ENCODE measurements at places on chromosomes 4 and X.

GRCh38 chr4:99323756-99324155, 2.6 kb upstream of the ADH1B start:
- DNase-seq = no peak

DNA sequence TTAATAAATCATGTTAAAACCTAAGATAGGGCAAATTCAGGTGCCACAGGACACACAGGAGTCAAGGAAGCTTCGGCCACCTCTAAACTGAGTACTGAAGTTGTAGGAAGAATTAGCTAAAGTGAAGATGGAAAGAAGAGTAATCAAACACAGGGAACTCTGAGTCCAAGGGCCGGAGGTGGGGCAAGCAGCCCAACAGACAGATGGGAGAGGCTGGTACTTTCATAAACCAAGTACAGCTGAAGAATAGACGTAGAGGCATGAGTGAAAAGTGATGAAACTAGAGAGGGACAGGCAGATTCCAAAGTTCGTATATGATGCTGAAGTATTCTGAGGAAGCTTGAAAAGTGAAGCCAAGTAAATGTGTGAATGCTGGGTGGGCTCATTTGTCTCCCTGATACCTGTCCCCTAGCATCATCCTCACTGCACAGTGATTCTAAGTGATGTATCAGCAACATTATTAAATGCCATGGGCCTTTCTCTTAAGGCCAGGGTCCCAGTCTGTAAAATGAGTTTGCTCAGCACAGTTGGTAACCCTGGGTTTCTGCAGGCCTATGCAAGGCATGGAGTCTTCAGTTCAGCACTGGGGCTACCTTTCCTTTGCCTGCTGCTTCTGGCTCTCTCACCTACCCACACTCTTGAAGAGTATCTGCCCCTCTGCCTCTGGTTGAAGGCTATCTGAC, 203.3 kb downstream of the NR3C2 start:
- DNase-seq = no peak

DNA sequence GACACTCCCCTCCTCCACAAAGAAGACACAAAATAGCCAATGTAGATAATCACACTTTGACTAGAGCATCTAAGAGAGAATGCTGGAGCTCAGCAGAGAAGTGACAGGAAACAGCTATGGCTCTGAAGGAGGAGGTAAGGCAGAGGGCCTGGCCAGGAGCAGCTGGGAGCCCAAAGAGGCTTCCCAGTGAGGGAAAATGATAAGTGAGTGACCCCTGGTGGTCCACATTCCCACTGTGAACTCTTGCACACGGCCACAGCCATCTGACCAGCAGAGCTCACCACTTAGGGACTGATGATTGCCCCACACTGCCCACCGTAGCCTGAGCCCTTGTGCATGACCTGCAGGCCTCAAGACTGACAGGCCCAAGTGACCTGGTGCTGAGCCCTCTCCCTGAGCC, 162.7 kb upstream of the GALNTL6 start:
- no peak for DNase-seq

DNA sequence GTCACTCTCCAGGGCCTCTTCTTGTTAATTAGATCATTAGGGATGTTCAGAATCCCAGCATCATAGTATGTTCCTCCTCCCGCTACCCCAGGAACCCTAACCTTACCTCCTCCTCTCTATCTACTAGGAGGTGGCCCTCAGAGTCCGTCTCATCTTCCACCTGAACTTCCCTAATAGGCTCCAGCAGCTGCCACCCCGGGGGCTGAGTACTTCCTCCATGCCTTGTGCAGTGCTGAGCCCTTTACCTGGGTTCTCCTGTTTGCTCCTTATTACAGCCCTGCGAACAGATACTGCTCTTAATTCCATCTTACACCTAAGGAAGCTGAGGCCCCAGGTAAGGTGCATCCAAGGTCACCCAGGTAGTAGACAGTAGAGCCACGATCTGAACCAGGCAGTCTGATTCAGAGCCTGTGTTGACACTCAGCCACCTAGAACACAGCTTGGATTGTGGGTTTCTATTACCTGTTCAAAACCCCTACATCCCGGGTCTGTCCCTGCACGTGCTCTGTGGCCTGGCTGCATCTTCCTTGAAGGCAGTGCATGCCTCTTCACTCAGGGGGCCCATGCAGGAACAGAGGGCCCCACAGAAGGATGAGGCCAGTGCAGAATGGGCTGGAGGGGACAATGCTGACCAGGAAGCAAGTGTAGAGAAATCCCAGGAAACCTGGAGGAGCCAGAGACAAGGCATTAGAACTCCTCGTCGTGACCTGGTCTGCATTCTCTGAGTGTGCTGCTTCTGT, 51.4 kb upstream of the MSANTD1 start:
- DNase-seq = no peak

DNA sequence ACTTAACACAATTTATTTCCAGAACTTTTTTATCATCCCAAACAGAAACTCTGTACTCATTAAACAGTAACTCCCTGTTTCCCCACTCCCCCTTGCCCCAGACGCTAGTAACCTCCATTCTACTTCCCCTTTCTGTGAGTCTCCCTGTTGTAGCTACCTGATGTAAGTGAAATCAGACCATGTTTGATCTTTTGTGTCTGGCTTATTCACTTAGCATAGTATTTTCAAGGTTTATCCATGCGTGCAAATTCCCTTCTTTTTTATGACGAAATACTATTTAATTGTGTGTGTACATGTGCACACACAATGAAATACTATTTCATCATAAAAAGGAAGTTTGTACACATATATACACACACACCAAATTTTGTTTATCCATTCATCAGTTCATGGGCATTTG, 5.2 kb downstream of the PKD2 start:
- no peak for DNase-seq

DNA sequence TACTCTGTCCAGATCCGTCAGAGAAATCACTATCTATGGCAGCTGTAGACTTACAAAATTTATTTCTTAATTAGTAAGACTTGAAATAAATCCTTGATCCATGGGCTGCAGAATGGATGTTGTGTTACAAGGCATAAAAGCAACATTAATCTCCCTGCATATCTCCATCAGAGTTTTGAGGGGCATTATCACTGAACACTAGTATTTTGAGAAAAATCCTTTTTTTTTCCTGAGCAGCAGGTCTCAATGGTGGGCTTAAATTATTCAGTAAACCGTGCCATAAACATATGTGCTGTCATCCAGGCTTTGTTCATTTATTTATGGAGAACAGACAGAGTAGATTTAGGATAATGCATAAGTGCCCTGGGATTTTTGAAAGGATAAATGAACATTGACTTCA, 457.9 kb upstream of the CTSO start:
- no peak for DNase-seq

DNA sequence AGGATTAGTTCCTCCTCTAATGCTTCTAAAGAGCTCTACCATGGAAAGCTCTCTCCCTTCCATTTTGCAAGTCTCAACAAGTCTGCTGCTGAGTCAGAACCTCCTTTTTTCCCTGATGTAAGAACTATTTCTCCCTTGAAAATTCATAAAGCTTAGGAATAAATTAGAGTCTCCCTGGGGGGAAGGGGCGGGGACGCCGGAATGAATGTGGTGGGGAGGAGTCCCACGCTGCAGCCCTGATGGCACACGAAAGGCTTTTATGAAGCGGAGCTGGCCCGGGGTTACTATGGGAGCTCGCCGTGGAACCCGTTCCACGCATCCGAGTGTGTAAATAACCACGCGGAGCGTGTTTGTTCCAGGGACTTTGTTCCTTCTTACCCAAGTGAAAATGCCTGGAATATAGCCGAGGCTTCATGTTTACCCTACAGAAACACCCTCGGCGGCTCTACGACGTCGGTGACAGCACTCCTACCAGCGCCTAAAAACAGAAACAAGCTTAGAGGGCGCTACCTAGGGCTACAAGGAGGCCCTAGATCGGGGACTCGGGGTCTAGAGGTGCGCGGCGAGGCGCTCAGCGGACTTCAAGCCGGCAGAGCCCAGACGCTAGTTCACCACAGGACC, 923 bp upstream of the CPEB2 start:
- DNase-seq = peak; percentile 78

GRCh38 chrX:139930916-139931645, 1.8 kb downstream of the ATP11C start:
- DNase-seq = no peak

- no peak for DNase-seq
Measured at GRCh38 chr4:2837110-2837903, 6.3 kb upstream of the ADD1 start.

GRCh38 chr4:72629540-72629939, 60.5 kb upstream of the ADAMTS3 start:
- DNase-seq = no peak

- no peak for DNase-seq
Measured at GRCh38 chr4:151035911-151036310, 20.8 kb upstream of the LRBA start.

DNA sequence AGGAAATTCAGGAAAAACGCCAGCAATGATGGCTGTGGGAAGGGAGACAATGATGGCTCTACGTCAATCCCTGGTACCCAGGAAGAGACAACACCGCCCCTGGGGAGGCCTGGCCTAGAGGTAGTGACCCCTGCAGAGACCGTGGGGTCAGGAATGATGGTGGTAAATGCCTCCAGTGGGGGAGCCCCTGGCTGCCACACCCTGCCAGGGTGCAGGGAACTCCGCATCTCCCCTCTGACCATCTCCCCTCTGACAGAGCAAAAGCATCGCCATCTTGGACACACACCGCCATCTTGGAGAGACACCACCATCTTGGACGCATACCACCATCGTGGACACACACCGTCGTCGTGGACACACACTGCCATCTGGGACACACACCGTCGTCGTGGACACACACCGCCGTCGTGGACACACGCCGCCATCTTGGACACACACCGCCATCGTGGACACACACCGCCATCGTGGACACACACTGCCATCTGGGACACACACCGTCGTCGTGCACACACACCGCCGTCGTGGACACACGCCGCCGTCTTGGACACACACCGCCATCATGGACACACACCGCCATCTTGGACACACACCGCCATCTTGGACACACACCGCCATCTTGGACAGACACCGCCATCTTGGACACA, 9.9 kb downstream of the ASMTL start:
- DNase-seq = peak; percentile 22

DNA sequence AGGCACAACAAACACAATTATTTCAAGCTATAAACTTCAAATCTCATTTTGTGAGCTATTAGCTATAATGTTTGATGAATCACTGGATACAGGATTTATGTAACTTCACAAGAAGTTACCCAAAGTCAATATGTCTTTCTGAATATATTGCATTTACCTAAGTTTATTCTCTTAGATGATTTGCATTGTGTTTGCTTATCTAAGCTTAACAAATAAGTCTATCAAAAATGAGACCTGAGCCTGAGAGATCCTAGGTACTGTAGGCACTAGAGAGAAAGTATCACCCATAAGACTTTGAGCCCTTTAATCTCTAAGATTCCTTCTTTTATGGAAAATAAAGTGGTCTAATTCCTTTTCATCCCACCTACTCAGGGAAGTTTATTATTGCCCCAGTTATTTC, 178.2 kb downstream of the NAF1 start:
- no peak for DNase-seq

GRCh38 chr4:173527103-173527891, 2.7 kb downstream of the HAND2 start:
- no peak for DNase-seq

DNA sequence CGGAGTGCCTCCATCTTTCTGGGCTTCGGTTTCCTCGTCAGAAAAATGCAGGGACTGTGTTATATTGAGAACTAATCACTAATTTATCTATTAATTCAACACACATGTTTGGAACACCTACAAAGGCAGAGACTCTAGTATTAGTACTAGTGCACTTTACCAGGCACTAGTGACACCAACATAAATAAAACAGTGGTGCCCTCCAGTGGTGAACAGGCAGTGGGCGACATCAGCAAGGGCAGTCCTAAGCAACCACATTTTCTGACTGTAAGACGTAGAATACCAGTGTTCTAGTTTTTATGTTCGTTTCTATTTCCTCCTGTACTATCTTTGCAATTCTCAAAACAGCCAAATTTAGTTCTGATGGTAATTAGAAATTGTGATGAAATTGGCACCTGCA, 69.1 kb upstream of the UCP1 start:
- no peak for DNase-seq

- DNase-seq = no peak
Measured at GRCh38 chrX:110346681-110347080, 12.0 kb upstream of the RTL9 start.

GRCh38 chr4:118762155-118762554, 73.8 kb downstream of the SEC24D start:
- DNase-seq = no peak

GRCh38 chr4:187006189-187006618, 282.5 kb upstream of the FAT1 start:
- DNase-seq = no peak

DNA sequence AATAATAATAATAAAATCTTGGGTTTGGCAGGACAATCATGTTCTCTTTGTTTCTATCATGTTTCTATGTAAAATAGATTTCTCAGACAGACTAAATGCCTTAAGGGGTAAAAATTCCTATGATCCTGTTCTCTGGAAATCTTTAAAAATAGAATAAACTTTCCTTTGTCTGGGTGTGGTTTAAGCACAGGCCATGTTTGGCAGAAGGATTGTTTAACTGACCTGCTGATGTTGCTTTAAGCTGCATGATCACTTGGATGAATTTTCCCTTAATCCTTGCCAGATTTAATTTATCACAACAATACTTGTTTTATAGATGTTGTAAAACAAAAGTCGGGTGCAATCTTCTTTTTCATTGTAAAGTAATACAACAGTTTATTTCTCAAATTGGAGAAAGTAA, 341.7 kb upstream of the FAT1 start:
- DNase-seq = no peak

DNA sequence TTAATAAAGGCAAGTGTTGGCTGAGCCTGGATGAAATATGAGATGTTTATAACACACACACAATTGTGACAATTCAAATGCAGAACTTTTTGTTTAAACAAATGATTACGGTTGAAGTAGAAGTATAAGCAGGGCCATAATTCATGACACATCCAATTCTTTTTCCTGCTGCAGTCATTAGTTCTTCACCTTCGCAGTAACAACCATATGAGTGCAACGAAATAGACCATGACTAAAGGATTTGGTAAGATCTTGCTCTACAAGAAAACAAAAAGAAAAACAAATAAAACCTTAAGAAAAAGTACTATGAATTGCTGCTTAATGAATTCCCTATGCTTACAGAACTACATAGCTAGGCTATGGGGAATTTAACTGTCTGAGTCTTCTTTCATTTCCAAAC, 13.9 kb upstream of the BMPR1B start:
- no peak for DNase-seq

DNA sequence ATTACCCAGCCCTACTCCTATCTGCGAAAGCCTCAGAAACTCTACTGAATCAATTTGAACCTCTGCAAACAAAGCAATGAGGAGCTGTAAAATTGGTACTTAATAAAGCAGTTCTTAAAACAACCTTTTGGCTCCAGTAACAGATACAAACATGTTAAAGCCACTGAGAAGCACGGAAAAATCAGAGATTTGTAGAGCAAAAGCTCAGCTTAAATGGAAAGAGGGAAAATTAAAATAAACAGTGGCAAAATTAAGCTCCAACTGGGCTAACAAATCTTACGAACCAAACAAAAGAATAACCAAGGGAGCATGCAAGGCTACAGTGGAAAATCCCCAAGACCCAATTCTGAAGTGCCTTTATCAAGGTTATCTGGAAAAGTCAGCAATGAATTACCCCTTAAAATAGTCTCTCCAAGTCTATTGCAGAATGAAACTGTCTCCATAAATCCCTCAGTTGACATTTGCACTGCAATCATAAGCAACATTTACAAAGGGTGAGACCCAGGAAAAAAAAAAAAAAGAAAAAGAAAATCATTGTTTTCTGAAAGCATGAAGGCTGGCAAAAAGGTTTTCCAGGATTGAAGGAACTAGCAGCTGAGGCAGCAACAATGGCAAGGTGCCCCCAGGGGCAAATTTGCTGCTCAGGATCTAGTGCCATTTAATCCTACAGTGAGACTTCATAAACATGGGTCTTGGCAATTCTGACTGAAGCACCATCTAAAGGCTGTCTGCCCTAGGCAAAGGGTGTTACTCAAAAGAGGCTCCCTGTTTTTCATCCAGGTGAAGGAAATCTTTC, 40.1 kb downstream of the USP46 start:
- no peak for DNase-seq
